ENCODE measurements at places on chromosomes 13 and 19.

DNA sequence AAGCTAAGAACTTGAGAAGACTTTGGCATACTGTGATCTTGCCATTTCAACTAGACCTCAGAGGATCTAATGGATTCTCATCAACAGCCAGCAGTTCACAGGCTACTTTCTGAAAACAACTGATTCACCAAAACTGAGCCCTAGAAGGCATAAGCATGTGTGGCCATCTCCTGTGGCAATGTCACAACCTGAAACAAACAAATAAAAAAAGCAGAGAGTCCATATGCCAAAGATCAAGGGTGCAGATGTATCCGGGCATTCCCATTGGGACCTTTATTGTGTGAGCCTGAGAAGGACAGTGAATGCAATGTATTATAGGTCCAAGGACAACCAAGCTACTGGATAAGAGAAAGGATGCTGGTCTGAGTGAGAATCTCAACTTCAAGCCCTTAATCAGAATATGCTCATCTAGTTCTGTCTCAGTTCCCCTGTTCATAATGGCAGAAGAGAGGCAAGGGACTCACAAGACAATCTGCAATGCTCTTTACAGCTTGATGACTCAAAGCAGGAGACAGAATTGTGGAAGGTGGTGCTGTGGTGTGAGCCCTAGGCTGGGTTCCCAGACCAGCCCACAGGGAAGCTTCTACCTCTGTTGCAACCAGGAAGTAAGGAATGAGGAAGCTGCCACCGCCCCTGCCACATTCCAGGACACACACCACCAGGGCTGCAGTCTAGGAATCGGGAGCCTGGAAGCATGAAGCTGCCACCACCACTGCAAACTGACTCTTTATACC is 133.7 kb downstream of the RAP2A start:
- no peak for DNase-seq

DNA sequence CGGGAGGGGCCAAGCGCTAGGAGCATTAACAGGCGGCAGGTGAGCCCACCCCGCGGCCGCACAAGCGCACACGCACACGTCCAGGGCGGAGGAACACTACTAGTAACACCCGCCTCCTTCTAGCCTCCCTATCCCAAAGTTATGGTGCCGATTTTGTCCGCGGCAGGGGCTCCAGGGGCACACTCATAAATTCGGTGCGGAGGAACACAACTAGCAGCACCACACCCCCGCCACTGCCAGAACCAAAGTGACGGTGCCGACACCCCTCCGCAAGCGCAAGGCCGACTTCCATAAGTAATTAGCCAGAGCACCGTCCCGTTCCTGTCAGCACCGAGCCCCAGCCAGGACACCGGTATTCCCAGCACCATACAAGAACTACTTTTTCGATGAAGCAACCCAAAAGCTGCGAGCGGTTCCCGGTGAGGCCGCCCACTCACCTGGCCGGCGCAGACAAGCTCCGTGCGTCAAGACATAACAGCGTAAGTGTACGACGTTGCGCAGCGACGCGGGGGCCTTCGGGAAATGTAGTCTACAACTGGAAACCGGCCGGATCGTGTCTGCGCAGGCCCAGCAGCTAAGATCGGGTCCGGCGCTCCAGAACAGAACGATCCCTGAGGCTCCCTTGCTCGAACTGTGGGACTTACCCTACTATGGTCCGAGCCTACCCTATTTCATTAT is at the start of the genes ZNF540 and ZNF571:
Gene ZNF540, plus strand, starts transcription at position 573 of the 678 bp plus-strand sequence. CDS start 3,572 bp downstream, outside the sequence.
Gene ZNF571, minus strand, starts transcription at position 489 of the 678 bp plus-strand sequence. CDS start 8,116 bp downstream, outside the sequence.
- peak; percentile 95 for DNase-seq

DNA sequence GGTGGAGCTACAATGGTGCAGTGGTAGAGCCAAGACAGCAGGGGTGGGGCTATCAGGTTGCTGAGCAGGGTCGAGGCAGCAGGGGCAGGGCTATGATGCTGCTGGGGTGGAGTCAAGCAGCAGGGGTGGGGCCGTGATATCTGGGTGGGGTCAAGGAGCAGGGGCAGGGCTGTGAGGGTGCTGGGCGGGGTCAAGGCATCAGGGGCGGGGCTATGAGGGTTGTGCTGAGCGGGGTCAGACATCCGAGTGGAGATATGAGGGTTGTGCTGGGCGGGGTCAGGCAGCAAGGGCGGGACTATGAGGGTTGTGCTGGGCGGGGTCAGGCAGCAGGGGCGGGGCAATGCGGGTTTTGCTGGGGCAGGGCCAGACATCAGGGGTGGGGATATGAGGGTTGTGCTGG is 14.7 kb downstream of the HCN2 start:
- DNase-seq: peak; percentile 77

DNA sequence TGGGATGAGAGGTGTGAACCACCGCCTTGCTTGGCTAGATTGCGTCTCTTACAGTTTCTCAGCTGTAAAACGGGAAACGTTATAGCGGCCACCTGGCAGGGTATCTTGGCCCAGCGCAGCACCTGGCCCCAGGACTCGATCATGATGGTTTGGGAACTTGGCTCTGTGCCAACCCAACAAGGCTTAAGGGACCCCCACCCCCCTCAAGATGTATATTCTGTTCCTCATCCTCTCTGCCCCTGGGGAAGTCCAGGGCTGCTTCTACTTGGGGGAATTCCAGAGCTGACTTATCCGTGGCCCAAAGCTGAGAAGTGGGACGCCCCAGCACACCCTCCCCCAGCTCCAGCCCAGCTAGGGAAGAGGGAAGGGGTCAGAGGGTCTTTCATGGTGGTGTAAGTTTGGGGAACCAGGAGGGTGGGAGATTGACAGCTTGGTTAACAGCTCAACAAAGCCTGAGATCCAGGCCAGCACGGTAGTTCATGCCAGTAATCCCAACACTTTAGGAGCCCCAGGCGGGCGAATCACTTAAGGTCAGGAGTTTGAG is 695 bp downstream of the ICAM1 start:
- peak; percentile 57 for DNase-seq

DNA sequence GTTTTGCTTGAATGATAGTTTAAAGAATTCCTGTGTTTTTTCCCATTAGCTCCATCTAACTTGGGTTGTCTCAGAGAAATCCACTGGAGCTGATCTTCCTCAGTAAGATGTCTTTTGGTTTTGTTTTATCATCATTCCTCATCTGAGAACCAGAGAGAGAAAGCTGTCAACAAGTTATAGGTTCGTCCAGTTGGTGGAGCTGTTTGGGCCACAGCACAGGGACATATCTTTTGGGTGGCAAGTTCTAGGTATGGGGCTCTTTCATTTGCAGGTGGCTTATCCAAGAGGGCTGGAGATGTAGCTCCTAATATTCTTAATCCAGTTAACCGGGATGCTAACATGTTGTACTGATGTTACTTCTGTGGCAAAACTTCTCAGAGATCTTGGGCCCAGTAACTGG is 174.2 kb downstream of the KCNRG start:
- DNase-seq: no peak

DNA sequence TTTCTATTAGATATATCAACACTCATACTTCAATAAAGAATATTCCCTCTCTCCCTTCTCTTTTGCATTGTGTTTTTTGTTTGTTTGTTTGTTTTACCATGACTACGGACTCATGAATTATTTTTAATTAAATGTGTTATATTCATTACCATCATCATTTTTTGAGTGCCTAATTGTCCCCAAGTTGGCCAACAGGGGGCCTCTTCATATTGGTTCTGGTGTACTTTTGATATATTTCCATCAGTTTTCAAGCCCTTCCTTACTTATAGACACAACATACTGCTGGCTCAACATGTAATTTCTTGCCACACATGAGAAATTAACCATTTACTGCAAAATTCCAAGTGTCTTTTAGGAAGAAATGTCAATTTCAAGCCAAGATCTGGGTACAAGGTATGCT is 54.5 kb upstream of the GPC6 start:
- no peak for DNase-seq

- DNase-seq: no peak
Measured at GRCh38 chr13:79486433-79487188, 5.7 kb downstream of the NDFIP2 start.

GRCh38 chr13:34571716-34572115 is 370.4 kb upstream of the NBEA start:
- no peak for DNase-seq

GRCh38 chr19:36013280-36014011 is 567 bp downstream of the ALKBH6 start:
- no peak for DNase-seq

GRCh38 chr13:46717275-46717674 is 79.7 kb downstream of the ESD start:
- DNase-seq: no peak

DNA sequence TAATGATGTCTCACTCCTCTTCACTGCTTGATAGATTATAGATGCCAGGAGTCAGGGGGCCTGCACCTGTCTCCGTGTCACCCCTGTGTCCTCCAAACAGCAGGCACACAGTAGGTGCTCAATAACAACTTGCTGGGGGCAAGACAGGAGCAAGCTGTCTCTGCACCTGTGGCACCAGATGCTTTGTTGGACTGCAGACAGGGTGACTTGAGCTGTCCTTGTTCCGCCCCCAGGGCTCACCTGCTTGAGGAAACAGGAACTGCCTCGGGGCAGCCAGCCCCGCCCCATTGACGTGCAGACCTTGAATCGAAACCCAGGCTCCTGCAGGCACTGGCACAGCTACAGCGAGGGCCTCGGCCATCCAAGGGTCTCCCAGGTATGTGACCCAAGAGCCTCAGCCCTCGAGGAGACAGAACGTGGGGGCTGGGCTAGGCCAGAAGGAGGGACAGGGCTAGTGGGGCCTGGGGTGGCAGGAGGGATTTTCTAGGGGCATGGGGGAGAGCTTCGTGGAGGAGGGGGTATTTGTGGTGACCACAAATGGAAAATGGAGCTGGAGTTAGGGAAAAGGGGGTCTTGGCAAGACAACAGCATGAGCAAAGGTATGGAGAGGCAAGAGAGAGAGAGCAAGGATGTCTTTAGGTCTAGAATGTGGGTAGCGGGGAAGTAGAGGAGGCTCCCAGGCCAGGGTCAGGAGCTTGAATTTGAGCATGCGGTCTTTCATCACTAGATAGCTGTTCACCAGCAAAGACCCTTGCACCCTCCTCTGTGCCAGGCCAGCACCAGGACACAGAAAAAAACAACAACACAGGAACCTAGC is at the start of gene HSH2D:
Gene HSH2D, plus strand, starts transcription at position 287 of the 817 bp plus-strand sequence. CDS start 5,066 bp downstream, outside the sequence.
- DNase-seq: peak; percentile 96

GRCh38 chr19:35397064-35397463 is 26.2 kb downstream of the GPR42 start:
- DNase-seq: no peak

- no peak for DNase-seq
Measured at GRCh38 chr13:88429862-88430261, 758.7 kb downstream of the SLITRK5 start.

DNA sequence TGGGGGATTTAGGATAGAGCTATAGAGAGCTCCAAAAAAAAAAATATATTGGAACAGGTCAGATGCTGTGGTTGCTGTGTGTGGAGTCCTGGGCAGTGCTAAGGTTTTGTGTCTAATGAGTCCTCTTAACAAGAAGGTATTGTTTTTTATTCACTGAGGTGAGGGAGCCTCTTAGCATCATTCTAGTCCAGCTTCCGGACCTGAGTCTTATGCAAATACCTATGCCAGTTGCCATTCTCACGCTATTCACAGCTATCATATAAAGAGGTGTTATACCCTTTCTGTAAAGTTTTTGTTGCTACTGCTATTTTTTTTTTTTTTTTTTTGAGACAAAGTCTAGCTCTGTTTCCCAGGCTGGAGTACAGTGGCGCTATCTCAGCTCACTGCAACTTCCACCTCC is 1.4 kb downstream of the NLRP2 start:
- DNase-seq: no peak

DNA sequence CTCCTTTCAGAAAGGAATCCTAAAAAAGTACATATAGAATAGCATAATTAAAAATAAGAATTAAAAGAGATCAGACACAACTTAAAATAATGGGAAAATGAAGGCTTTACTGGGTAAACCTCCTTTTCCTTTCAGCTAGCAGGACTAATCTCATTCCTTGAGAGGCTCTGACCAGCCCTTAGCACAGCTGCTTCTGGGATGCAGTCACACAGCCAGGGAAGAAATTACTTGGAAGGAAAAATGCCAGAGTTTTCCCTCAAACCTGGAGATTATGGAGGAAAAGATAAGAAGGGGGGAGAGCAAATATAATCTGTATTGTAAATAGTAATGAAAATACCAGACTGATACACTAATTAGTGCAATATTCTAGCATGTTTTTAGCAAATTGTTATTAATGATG is 91.8 kb downstream of the LRCH1 start:
- no peak for DNase-seq

- no peak for DNase-seq
Measured at GRCh38 chr19:55113570-55114039, 3.8 kb downstream of the PPP1R12C start.

GRCh38 chr19:31262725-31263191 is 86.5 kb downstream of the TSHZ3 start:
- no peak for DNase-seq

DNA sequence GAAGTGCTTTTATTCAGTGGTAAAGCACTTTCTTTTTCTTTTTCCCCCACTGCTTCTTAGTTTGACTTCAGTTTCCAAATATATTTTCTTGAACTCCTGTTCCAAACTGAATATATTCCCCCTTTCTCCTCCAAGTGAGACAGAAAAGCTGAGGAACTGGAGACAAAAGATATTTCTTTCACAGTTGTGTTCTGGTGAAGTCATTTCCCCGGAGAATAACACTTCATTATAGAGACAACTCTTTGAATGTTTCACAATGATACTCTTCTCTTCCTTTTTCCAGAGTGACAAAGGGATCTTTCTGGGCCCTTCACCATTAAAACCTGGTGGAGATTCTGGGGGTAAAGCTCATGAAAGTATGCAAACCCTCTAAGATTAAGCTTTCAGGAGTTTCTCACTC is 860.8 kb upstream of the SLITRK5 start:
- DNase-seq: no peak

GRCh38 chr13:95156208-95156607 is 145.0 kb downstream of the ABCC4 start:
- no peak for DNase-seq

DNA sequence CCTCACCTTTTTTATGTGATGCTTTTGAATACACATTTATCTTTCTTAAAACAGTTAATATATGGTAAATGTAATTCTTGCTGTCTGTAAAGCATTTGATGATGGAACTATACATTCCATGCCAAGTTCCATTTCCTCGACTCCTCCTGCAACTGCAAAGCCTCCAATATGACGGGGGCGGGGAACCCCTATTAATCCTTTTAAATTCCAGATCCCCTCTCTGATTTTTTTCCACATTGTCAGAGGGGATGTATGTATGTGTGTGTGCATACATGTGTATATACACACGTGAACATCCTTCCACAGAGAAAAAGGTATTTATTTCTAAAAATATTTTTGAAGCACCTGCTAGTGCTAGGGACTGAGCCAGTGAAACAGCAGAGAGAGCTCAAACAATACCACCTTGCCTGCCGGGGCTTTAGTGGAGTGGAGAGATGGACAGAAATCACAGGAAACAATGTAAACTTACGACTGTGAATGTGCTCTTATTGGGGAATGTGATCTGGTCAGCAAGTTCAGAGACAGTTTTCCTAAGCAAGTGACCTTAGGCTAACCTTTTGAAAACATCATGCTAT is 25.3 kb upstream of the MAB21L1 start:
- DNase-seq: no peak

DNA sequence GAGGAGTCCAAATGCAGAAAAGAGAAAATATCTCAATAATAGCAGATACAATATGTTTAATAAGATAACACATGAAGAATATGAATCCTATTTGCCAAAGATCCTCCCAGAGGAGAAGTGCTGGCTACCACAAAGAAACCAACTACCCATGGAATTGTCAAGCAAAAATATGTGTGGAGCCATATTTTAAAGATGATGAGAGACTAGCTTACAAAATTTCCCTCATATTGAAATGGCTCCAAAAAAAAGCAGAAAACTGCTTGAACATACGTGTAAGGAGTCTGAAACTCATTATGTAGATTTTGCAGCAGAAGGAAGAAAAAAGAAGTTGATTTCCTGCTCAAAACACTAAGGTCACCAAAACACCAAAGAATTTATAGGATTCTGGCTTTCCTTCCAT is 94.2 kb downstream of the USP12 start:
- DNase-seq: no peak

- DNase-seq: no peak
Measured at GRCh38 chr13:30339738-30340330, 32.5 kb upstream of the KATNAL1 start.
